Stimulated activated CD8-positive, alpha-beta memory T cell treated with anti-CD3 and anti-CD28 coated beads, Interleukin-12 subunit alpha, Interleukin-12 subunit beta, amount 100 ng/mL, for 4 hours (primary cell): ENCODE measurements at places on chromosomes 2 and 18.

DNA sequence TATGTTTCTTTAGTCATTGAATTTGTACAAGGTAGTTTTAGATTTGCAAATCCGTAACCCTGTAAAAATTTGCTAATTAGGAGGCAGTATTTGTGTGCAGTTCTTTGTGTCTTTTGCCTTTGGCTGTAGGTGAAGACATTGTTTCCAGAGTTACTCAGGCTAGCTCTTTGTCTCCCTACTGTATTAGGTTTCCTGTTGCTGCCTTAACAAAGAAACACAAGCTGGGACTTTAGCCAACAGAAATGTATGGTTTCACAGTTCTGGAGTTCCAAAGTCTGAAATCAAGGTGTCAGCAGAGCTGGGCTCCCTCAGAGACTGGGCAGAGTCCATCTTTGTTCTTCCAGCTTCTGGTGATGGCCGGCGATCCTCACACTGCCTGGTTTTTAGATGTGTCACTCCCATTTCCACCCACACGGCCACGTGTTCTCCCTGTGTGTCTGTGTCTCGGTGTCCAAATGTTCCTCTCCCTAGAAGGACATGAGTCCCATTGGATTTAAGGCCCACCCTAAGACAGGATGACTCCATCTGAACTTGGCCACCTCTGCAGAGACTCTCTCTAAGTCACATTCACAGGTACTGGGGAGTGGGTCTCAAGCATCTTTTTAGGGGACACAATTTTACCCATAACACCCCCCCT lies 309.7 kb downstream of the GALR1 start:
- DNase-seq: no peak

DNA sequence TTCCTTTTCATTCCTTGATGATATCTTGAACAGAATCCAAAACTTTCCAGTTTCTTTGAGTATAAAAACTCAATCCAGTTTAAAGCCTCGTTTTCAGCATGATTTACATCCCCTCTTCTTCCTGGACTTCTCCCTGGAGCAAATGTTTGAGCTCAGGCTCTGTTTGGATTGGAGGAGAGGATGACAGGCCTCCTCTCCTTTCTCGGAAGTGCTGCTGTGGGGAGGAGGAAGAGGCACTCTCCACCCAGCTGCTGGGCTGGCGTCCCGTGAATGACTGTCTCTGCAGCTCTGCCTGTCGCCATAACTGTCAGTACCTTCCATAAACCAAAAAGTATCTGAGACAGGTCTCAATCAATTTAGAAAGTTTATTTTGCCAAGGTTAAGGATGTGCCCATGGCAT lies 238.2 kb upstream of the AGAP1 start:
- DNase-seq: no peak

- no peak for DNase-seq
These were observed 307 bp upstream of the DUSP11 start for GRCh38 chr2:73780237-73780582.

DNA sequence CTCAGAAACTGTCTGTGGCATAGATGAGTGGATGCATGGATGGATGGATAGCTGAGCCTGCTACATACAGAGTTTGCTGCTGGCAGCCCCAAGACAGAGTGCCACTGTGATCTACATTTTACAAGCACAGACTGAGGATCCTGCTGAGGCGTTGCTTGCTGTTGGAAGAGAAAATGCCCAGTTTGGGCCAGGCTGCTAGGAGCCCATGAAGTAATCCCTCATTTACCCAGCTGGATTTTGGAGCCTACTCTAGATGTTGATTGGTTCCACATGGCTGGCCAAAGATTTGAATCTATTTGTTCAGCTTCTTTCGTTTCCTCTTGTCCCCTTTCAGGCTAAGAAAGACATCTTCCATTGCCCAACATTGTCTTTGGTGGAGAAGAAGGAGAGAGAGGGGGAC lies 261.3 kb downstream of the CLIP4 start:
- no peak for DNase-seq

DNA sequence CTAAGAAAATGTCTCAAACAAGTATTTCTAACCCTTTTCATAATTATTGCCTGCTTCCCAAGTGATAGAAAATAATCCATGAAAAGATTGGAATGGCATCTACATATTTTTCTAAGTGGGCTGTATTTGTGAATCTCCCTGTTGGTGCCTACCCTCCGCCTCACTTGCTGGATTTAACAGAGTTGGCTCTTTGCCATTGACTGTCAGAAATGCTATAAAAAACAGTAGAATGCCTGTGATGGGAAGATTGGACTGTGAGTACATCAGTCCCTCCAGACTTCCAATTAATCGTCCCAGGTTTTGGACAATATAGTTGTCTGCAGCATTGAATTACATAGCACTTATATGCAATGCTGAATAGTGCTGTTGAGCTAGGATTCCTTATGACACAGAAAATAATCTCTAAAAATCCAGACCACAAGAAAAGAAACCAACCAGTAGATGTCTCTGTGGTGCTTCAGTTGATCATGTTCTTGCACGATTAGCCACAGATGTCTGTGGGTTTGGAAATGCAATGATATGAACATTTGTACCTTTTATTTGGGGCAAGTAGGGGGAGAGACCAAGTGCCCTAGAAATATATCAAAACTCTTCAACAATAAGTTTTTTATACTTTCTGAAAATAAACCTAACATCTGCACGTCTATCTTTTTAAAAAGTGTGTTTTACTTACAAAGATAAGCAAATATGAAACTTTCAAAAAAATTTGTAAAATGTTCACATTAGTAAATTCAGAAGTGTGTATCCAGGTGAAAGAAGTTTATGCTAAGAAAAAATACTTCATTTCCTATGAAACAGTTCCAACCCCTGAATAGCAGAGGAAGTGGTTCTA lies 88.5 kb downstream of the DYNAP start:
- DNase-seq: no peak

- DNase-seq: no peak
These were observed 487.3 kb upstream of the VWC2L start for GRCh38 chr2:213923543-213923942.

GRCh38 chr2:120026890-120027289 lies 14.0 kb downstream of the EPB41L5 start:
- DNase-seq: no peak

DNA sequence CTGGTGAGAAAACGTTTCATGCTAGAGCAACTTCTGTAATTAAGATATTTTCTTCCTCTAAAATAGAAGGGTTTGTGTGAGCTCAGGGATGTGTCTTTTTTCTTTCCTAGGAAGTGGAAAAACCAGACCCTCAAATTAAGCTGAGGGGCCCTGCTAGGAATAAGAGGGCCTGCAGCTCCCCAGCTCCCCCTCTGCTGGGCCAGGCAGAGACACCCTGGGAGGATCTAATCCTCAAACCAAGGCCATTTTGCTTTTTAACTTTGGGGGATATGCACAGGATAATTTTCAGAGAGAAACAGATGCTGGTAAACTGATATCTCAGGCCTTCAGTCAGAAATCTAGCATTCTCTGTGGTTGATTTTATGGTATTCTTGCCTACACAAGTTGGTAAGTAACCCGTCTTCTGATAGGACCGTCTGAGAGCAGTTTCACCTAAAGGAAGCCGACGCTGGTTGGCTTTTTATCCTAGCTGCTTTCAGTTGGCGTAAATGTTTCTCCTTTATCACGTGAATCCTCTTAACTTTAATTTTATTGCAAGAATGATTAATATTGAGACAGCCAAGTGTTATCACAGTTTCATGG lies 34.8 kb downstream of the SNTG2 start:
- no peak for DNase-seq

DNA sequence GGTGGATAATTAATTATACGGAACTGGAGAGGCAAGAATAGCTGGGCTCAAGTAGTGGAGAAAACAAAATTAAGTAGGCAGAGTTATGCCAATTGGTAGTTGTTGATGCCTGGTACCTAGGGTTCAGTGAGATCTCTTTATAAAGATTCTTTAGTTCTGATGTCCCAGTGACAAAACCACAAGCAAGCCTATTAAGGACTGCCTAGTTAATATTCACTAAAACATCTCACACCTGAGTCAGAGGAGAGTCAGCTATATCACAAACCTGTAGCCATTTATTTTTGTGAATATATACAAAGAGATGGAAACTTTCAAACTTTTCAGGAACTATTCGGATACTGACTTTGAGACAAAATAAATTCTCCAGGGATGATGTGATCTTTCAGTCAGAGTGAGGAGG lies 213.9 kb upstream of the CYP26B1 start:
- no peak for DNase-seq

- DNase-seq: no peak
These were observed 440.0 kb upstream of the POU3F3 start for GRCh38 chr2:104413890-104414289.

- DNase-seq: no peak
These were observed 277.4 kb downstream of the EN1 start for GRCh38 chr2:118569876-118570535.

- DNase-seq: no peak
These were observed 232.1 kb downstream of the TMX3 start for GRCh38 chr18:68482815-68483214.

- DNase-seq: no peak
These were observed 8.1 kb downstream of the PFN4 start for GRCh38 chr2:24115057-24115456.

GRCh38 chr18:49024804-49025421 lies 74.1 kb upstream of the SMAD7 start:
- DNase-seq: no peak

GRCh38 chr2:15730545-15731212 lies 139.0 kb downstream of the DDX1 start:
- DNase-seq: no peak

DNA sequence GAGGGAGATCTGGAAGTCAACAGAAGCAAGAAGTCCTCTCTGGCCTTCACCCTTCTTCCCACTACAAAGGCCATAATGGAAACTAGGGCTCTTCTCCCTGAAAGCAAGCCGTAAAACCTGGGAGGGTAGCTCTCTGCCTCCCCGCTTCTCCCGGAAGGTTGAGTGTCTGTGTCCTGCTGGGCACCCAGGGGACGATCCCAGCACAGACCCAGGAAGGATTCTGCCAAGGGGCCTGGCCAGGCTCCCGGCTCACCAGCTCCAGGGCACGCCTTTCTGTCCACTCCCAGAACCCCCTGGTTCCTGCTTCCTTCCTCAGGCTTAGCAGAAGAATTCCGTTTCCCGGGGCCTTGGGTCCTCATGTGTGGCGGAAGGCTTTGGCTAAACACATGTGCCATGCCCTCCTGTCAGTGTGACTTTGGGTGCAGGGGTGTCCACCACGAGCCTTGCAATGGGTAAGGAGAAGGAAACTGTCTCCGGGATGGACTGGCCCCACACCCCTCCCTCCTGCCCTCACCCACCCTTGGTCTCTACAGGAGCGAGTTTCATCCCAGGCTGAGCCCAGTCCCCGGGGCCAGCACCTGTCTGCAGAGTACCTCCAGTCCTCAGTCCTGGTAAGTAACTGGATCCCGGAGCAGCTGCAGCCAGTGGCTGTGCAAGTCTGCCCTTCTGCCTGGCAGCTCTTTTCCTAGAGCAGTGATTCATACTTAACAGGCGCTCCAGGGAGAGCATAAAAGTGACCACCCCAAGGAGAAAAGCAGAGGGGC lies 135.8 kb downstream of the TPO start:
- no peak for DNase-seq

DNA sequence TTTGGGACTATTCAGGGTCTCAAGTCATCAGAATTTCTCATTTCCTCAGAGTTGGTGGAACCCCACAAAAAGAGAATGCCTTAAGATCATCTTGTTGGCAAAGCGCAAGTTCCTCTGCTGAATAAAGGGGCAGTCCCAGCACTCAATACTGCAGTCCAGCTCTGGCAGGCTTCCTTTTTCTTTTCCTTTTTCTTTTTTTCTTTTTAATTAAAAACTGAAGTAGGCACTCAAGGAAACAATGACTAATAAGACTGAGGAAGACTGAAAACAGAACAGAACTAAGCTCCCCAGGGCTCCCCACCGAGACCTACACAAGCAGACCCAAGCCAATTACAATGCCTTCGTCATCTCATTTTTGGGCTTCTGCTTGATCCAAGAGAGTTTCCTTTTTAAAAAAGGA lies 82.0 kb downstream of the STK39 start:
- DNase-seq: no peak

DNA sequence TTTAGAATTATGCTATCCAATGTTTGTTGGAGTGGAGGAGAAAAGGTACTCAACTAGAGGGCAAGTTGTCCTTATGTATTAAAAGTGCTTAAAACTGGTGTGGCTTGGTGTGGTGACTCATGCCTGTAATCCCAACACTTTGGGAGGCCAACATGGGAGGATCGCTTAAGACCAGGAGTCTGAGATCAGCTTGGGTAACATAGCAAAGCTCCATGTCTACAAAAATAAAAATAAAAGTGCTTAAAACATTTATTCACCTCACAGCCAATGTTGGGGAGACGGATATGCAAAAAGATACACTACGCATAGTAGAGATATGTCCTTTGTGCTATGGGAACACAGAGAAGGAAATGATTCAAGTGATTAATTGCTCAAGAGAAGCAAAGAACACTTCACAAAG lies 19.3 kb upstream of the TNFAIP6 start:
- DNase-seq: no peak

GRCh38 chr18:47990981-47991380 lies 60.5 kb upstream of the SMAD2 start:
- no peak for DNase-seq

GRCh38 chr2:218263817-218264641 lies 3.2 kb downstream of the GPBAR1 start:
- no peak for DNase-seq

- DNase-seq: no peak
These were observed 141.8 kb upstream of the ST6GAL2 start for GRCh38 chr2:107027810-107028209.

GRCh38 chr2:28049899-28050298 lies 159.4 kb downstream of the BABAM2 start:
- DNase-seq: no peak

DNA sequence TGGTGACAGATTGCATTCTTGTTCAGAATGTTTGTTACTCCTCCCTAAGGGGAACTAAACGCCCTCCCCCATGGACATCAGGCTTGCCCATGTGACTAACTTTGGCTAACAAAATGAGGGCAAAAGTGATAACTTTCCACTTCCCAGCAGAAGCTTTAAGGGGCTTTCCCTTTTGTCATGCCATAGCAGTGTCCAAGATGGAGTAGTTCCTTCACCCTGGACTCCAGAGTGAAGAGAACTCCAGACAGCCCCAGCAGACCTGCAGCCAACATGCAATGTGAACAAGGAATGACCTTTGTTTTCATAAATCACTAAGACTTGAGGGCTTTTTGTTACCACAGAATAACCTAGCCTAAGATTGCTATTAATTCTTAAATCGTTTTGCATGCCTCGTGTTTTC lies 163.5 kb downstream of the ZEB2 start:
- DNase-seq: no peak

- DNase-seq: no peak
These were observed 36.5 kb downstream of the STPG4 start for GRCh38 chr2:47118581-47118980.

DNA sequence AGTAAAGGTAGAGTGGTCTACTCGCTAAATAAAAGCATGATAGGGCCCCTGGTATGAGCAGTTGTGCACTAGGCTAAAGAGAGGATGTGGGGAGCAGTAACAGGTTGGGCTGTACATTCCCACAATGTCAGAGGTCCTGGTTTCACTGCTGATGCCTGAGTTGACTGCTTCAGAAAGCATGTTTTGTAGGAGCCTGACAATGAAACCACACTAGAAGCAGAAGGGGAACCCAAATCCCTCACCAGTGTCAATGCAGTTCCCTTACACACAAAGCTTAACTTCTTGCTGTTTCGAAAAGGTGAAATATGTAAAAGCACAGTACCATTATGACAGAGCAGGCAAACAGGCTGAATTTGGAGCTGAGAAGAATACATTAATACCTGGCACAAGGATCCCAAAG lies 291.7 kb upstream of the KYNU start:
- no peak for DNase-seq
